ENCODE measurements at places on chromosomes 4 and X.
A peak's percentile ranks its signal among the peaks of the same experiment; 100 is the strongest.

DNA sequence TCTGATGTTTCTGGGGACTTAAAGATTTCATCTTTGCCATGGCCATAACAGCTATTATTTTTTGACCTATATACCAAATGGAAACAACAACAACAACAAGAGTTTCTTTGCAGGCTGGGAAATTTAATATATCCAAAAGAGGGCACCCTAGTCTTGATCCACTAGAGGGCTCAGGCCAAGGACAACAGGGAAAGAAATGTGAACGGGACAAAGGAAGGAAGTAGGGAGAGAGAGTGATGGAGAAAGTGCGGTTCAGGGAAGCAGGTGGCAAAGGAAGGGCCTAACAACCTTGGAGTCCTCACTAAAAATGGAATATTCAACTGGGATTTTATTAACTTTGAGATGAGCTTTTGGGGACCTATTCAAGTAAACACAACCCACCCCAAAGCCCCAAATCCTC is 67.8 kb upstream of the SCML1 start:
- no peak for DNase-seq

DNA sequence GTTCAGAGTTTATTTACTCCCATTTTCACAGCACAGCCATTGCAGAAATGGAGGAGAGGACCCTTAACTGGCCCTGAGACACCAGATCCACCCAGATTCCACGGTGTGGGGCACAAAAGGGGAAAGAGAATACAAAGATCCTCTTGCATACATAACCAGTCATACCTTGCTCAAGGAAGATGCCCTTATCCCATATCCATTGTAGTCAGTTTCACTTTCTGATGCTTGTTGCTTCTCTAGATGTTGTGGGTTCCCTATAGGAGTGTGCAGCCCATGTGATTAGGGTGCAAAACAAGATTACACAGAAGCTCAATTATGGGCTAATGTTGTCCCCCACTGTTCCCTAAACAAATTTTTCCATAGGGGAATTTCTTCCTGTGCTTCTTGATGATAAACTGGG is 1309.0 kb upstream of the PABPC4L start:
- DNase-seq = no peak

DNA sequence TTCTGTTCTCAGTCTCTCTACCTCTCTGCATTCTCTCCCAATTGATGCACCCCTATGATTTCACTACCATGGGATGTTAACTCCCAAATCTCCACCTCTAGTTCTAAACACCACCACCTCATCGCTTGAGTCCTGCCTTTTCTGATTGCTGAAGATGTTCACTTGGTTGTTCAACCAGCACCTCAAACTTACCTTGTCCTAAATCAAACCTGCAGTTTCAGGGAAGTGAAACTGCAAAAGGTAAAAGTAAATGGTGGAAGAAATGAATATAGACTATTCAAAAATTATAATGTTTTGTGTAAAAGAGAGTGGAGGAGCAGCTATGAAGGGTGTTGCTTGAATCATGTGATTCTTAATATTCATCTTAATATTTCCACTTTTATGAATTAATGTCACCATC is 91.0 kb downstream of the PDE5A start:
- no peak for DNase-seq

DNA sequence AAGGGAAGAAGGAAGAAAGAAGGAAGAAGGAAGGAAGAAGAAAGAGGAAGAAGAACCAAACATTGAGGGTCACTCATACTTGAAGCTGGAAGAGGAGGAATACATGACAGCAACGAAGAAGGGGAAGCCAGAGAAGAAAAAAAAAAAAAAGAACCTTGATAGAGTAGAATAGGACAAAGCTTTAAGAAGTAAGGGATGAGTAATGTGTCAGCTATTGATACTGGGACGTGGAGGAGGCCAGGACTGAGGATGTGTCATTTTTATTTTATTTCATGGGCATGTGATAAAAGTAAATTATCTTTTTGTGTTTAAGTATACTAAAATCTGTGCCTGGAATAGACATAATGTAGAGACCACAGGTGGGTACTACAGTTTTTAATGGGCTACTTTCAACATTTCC is 6.4 kb downstream of the EDA2R start:
- DNase-seq = no peak

- DNase-seq = peak; percentile 97
Observed at GRCh38 chr4:185305979-185306442, 89.7 kb downstream of the LRP2BP start.

- no peak for DNase-seq
Observed at GRCh38 chr4:139253713-139254112, 26.3 kb downstream of the MGARP start.

DNA sequence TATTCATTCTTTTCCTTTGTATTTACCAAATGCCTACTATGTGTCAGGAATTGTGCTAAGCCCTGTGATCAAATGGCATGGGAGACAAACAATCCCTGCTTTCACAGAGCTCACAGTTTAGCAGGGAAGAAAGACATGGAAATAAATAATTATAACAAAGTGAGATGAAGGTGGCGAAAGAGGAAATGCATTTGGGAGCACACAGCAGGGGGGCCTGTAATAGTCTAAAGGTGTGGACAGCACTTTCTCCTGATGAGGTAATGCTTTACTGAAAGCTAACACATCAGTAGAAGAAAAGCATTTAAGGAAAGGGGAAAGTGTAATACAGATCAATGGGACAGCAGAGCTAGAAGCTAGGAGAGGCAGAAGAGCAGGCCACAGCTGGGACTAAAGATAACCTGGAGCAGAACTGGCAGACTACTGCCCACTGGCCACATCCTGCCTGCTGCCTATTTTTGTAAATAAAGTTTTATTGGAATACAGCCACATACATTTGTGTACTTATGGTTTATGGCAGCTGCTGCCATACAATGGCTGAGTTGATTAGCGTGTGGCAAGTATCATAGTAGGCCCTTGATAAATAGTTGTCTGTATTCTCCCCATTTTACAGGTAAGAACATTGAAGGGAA is 67.1 kb upstream of the TAPT1 start:
- DNase-seq = no peak

DNA sequence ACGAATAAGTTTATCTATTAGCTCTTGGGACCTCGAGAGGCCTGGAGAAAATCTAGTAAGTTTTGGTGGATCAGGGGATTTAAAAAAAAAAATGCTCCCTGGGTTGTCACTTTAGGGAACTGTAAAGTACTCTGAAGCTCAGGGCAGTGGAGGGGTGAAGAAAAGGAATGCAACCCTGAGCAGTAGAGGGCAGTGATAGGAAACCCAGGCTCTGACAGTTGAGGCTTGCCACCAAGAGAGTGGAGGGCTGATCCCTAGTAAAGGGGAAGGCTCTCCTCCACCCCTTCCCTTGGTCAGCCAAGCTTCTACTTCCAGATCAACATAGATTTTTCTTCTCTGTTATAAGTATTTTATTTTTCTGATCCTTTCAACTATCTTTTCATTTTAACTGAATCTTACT is 73.1 kb downstream of the FBXO8 start:
- DNase-seq = no peak

DNA sequence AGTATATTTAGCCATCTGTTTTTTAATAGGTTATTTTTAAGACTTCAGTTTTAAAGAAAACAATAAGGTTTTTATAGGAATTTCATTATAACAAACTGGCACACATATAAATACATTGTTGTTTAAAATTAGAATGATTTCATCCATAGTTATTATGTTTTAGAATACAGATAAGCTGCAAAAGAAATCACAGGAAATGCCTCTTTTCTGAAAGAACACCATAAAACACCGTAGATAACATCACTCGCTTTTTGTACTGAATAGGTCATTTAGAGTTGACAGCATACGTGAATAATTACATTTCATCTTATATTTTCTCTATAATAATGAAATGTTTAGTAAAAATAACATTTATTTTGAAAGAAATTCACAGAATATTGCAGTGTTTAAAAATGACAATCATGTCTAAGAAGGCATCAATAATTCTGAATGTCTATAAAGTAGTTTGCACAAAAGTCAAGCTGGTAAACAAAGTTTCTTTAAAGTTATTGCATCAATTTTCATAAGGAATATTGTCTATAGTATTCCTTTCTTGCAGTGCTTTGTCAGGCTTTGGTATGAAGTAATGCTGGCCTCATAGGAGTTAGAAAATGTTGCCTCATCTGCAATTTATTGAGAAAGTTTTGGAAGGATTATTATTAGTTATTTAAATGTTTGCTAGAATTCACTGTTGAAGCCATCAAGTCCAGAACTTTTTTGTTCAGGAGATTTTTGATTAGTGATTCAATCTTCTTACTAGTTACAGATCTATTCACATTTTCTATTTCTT is 17.9 kb upstream of the VEGFC start:
- no peak for DNase-seq

GRCh38 chr4:187086151-187086550 is 362.5 kb upstream of the FAT1 start:
- DNase-seq = no peak

- no peak for DNase-seq
Observed at GRCh38 chrX:145549496-145549895, 268.1 kb upstream of the SLITRK2 start.

- DNase-seq = no peak
Observed at GRCh38 chrX:39016556-39016955, 215.3 kb downstream of the MID1IP1 start.

- no peak for DNase-seq
Observed at GRCh38 chrX:2566055-2566454, 65.3 kb upstream of the DHRSX start.

DNA sequence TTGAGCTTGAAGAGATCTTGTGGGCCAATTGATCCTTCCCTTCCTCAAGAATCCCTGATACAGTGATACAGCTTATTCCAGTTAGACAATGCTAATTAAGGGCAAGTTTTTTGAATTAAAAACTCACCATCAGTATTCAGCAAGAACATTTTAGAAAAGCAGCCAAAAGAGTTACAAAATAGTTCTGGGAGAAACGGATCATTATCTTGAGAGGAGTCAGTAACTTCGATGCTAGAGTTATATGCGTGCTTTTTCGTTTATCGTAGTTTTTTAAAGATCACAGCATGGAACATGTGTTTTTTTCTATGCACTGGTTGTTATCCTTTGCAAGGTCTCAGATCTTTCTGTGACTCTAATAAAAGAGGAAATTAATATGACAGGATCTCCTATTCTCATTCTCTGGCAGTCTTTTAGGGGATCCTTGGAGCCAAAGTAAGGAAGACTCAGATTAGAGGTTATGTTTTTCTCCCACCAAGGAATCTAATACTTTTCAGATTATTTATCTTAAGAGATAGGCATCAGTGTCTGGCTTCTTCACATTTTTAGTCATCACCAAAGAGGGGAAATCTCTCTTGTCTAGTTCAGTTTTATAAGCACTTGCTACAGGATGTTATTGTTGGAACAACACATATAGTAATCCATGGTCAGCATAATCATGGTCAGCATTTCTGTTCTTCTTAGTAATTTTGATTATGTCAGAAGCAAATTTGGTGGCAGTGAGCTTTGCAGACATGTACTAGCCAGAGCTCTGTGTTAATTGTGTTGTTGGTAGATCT is 109.7 kb downstream of the PDLIM5 start:
- peak; percentile 63 for DNase-seq

- no peak for DNase-seq
Observed at GRCh38 chrX:38919202-38919601, 117.9 kb downstream of the MID1IP1 start.

GRCh38 chr4:112075129-112075753 is 70.0 kb upstream of the FAM241A start:
- peak; percentile 83 for DNase-seq

DNA sequence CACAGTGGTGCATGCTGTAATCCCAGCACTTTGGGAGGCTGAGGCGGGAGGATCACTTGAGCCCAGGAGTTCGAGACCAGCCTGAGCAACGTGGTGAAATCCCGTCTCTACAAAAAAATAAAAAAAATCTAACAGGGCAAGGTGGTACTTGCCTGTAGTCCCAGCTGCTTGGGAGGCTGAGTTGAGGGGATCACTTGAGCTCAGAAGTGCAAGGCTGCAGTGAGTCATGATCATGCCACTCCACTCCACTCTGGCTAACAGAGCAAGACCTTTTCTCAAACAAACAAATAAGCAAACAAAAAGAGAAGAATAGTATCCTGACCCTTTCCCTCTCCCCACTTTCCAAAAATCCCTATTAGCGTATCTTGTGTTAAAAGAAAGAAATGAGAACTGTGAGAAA is 52.7 kb downstream of the NPY1R start:
- no peak for DNase-seq

GRCh38 chr4:9904976-9905587 is 116.2 kb downstream of the SLC2A9 start:
- no peak for DNase-seq

GRCh38 chr4:186204103-186204559 is 12.8 kb downstream of the CYP4V2 start:
- peak; percentile 43 for DNase-seq

GRCh38 chr4:114200026-114200425 is 220.6 kb upstream of the ARSJ start:
- DNase-seq = no peak

DNA sequence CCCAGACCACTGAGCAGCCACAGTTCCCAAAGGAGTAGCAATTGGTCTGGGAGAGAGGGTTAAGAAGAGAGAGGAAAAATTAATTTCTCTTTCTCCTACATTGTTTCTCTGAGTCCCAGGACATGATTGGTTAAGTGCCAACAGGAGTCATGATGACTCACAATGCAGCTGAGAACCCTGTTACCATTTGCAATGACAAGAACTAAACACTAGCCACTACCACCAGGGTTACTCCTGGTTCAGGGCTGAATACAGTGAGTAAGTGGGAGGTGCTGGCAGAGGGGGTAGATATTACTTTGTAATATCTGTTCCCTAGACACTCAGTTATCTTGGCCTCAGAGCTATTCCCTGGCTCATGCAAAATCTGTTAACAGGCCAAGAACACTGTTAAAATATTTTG is 18.0 kb downstream of the ETDC start:
- DNase-seq = peak; percentile 87

DNA sequence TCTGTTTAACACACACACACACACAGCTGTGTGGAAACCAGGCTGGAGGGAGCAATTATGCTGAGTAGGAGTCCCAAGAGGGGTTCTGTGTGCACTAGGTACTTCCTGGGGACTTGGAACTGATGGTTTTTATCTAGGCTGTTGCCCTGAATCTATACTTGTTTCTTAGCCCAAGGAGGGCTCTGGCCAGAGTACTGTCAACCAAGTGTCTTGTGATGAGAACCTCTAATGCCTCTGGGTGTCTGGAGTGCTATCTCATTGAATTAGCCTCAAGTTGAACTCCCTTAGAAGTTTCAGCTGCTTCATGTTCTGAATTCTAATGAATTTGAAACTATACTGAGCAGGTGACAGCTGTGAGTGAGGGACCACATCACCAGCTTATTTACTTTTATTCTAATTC is 16.6 kb downstream of the ARHGAP24 start:
- no peak for DNase-seq

DNA sequence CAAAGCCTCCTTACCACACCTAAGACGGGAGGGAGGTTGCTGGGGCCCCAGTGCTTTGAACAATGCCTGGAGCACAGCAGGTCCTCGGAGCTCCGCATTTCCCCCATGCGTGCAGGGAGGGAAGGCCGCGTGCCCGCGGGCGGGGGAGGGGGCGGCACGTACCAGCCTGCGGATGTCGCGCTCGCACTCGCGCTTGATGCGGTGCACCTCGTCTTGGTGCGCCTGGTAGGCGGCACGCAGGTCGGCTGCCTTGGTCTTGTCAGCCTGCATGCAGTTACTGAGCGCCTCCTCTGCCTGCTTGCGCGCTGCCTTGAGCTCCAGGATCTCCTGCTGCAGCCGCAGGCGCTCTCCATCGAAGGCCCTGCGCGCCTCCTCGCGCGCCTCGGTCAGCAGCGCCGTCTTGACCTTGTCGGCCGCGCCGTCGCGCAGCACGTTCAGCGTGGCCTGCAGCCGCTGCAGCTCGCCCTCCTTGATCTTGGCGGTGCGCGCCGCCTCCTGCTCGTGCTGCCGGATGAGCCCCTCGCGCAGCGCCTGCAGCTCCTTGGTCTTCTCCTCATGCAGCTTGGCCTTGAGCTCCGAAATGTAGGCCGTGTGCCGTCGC is 87.2 kb upstream of the C4orf50 start:
- no peak for DNase-seq

GRCh38 chr4:15153662-15154061 is 151.4 kb downstream of the CPEB2 start:
- peak; percentile 69 for DNase-seq
